Activated CD8-positive, alpha-beta T cell treated with anti-CD3 and anti-CD28 coated beads for 36 hours (primary cell): ENCODE measurements at places on chromosomes 13 and 19. TPM values are rescaled to one million over a fixed set of nuclear protein-coding genes. Genes with fewer than 3 reads are reported as not detected.

CHAMP1 gene
- 34.7 TPM for total RNA-seq

GRCh38 chr19:46387713-46388130 lies 25.6 kb downstream of the CCDC8 start:
- no peak for DNase-seq
- no peak overlapping the region for H3K4me3 ChIP-seq
- H3K27me3 ChIP-seq, result no peaks in the 10 kb centered on the region
- H3K4me1 ChIP-seq, result peaks cover 3% of the 10 kb centered on the region

DNA sequence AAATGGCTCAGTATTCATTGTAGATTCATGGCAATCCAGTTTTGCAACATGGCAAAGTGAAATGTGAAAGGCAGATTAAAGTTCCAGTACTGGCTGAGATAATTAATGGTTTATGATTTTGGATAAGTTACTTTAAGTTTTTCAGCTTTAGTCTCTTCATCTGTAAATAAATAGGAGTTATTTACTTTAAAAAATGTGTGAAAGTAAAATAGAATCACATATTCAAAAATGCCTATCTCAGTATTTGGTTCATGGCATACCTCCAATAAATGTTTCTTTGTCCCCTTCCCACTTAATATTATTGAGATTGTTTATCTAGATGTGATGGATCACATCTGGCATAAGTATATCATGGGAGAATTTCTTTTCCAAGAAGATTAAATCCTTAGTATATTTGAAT lies 426.0 kb downstream of the GPC5 start:
- H3K36me3 ChIP-seq, result no peaks in the 10 kb centered on the region
- H3K27me3 ChIP-seq, result no peaks in the 10 kb centered on the region
- no peak overlapping the region for H3K4me3 ChIP-seq
- H3K4me1 ChIP-seq, result no peaks in the 10 kb centered on the region

- H3K4me3 ChIP-seq, result no peak overlapping the region
- H3K4me1 ChIP-seq, result peaks cover 18% of the 10 kb centered on the region
- H3K27me3 ChIP-seq, result no peaks in the 10 kb centered on the region
- DNase-seq, result no peak
- no peak overlapping the region for H3K27ac ChIP-seq
These were observed 34.4 kb upstream of the UBL3 start for GRCh38 chr13:29884671-29885430.
